ENCODE measurements at places on chromosomes 1 and 21.

DNA sequence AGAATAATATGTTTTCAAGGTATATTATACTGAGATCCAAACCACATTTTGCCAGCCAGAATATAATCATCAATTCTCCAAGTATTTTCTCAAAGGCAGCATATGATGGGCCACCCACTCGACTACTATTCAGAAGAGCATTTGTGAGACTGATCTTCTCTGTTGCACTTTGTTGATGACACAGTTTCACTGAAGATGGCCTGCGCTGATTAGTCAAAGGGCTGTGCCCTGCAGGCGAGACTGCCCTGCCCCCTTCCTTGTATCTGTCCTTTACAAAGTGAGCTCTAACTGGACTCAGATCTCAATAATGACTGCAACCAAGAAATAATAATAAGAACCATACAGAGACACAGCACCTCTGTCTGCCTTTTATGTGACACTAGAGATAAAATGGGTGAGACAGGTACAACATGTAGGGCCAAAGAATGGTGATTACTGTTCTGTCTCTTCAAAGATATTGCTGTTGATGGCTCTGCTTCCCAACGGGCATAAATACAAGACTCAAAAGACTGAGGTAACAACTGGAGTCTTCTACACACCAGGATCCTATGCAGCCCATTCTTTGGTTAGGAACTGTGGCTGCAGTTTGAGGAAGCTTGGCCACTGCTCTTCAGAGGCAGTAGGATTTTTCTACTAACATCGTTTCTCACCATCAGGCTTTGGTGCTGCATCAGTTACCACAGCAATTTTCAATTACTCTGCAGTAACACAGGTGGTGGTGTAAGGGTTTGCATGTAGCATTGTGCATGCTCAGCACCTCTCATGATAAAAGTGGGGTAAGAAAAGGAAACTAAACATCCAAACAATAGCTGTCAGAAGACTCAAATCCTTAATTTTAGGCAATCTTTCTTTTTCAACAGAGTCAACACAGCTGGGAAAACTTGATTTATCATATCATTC is 481.1 kb downstream of the PTBP2 start:
- DNase-seq = no peak

GRCh38 chr1:27113861-27114260 is 41.1 kb downstream of the SLC9A1 start:
- DNase-seq = no peak

DNA sequence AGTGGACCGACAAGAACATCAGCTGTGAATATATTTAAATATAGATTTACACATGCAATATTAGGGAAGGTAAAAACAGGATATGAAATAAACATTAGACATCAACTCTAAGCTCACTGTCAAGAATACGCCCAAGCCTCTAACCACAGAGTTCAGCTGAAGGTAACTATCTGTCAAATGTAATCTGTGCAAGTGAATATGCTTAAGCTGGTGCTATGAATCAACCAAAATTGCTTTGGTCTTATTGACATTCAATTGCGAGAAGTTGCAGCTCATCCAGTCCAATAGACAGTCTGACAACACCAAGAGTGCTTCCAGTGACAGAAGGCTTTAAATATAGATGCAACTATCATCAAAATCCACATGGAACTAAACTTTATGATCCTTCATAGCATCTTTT is 32.3 kb downstream of the USH2A start:
- no peak for DNase-seq

DNA sequence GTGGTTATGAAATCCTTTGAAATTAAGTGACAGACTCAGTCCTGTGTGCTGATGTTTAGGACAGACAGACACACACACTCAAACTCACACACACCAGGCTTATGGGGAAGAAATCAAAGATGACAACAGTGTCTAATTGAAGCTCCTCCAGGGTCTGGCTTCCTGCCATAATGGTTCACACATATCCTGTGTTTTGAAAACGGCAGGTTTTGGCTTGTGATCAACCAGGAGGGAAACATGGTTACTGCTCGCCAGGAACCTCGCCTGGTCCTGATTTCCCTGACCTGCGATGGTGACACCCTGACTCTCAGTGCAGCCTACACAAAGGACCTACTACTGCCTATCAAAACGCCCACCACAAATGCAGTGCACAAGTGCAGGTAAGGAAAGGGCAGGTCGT is 4.6 kb downstream of the MTARC1 start:
- DNase-seq = peak; percentile 85

DNA sequence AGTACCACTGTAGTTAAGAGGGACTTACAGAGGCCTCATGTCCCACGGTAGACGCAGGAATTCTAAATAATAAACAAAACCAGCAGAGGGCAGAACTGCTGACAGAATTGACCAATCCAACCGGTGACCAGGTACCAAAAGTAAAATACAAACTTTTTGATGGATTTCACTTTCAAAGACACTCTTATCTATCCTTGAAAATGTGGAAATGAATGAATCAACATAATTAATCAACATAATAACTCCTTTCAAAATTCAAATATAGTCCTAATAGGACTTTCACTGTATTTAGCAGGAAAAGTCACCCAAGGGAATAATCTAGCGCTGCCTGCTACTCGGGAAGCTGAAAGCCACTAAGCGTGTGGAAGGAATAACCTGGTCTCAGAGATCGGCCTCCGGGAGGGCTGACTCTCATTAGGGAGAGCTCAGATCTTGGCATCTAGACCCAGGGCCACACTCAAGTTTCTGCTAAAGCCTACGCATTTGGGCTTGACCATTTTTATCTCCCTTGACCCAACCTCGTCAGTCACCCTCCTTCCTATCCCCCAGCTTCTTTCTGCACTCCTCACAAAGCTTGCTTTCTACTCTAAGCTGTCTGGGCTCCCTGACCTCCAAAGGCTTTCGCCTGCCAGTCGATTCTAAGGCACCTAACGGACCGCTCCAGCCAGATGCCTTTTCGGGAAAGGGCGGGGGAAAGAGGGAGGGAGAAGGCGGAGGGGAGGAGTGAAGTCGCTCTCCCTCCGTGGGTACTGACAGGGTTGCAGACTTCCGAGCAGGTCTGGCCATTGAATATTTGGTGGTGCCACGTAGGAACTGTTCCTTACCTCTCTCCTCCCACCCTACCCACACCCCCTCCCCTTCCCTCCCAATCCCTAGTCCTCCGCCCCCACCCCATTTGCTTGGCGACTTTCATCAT is 1.6 kb downstream of the COL11A1 start:
- peak; percentile 44 for DNase-seq

DNA sequence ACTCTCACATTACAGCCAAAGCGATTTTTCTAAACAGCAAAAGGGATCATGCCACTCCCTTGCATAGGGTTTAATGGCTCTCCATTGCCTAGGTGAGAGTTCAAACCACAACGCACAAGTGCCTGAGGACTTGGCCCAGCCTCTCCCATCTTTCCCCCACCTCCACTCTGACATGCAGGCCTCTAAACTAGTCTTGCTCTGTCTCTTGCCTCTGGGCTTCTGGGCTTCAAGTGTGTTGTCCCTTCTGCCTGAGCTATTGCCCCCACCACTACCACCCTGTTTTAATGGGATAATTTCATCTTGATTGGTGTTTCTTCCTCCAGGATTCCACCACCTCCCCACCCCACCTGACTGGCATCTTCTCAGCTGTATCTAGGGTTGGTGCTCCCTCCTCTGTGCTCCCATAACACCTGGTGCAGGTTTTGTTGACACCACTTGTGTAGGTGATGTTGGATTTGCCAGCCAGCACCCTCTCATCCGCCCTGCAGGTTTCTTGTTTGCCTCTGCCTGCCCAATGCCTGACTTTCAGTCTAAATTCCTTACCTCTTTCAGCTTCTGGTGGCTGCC is 2.7 kb upstream of the ZBTB21 start:
- DNase-seq = no peak

- no peak for DNase-seq
Observed at GRCh38 chr1:229347528-229347927, 4.7 kb upstream of the CCSAP start.

GRCh38 chr1:88454781-88455180 is 229.3 kb upstream of the PKN2 start:
- DNase-seq = no peak

DNA sequence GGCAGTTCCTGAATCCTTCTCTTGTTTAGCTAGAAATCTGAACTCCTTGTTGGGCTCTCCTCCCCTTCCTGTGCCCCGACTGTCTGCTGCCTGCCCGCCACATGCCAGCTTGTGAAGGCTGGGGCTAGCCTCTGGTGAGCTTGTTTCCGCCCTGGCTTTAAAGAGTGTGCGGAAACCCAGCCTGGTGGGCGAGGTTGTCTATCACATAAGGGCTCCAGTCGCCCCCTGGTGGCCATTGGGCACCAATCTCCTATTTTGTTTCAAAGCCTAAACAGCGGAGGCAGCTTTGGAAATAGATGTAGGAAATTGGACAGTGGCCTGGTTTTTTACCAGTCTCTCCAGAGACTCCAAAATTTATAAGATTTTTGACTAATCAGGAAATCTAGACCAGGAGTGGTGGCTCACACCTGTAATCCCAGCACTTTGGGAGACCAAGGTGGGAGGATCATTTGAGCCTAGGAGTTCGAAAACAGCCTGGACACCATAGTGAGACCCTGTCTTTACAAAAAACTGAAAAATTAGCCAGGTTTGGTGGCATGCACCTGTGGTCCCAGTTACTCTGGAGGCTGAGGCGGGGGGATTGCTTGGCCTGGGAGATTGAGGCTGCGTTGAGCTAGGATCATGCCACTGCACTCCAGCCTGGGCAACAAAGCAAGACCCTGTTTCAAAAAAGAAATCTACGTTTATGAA is 9.8 kb downstream of the ATP8B2 start:
- peak; percentile 76 for DNase-seq

DNA sequence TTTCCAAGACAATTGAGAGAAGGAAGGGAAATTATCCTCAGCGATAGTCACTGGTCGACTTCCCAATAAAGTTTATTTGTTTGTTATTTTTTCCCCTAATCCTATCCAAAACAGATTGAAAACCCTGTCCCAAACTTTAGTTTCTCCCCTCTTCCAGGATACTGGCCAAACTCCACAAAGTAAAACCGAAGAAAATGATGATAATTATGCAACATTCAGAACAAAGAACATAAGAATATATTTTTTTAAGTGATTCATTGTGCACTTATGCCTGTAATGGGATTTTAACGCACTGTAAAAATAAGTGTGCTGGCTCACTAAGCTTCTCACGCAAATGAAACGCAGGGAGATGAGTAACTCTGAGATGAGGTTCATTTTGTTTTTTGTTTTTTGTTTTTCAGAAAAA is 6.0 kb downstream of the GLIS1 start:
- DNase-seq = no peak

DNA sequence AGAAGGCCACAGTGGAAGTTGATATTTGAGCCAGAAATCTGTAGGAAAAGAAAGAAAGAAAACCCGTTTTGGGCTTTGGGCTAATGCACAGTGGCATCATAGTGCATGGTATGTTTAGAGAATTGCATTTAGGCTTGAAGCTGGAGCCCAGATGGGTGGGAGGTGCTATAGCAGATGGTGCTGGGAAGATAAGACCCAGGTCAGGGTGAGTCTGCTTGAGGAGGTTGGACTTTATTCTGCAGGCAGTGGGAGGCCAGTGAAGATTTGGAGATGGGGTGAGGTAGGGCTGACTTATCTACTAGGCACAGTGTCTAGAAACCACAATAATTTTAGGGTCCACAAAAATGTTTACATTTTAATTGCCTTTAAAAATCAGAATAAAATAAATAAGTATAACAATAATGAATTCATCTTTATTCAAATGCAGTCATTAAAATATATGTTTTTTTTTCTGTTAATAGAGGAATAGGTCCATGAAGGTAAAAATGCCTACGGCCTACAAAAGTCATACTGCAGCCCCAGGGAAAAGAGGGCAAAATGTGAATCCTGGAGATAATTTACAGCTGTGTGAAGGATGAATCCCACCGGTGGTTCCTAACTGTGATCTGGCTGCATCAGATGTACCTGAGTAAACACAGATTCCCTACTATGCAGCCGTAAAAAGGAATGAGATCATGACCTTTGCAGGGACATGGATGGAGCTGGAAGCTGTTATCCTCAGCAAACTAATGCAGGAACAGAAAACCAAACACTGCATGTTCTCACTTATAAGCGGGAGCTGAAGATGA is 8.7 kb downstream of the DNAJC6 start:
- DNase-seq = no peak

DNA sequence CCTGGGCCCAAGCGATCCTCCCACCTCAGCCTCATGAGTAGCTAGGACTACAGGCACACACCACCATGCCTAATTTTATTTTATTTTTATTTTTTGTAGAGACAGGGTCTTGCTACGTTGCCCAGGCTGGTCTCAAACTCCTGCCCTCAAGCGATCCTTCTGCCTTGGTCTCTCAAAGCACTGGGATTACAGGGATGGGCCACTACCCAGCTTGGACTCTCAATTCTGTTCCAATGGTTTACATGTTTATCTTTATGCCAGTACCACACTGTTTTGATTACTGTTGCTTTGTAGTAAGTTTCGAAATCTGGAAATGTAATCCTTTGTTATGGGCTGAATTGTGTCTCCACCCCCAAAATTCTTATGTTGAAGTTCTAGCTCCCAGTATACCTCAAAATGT is 88.4 kb upstream of the TARDBP start:
- no peak for DNase-seq

DNA sequence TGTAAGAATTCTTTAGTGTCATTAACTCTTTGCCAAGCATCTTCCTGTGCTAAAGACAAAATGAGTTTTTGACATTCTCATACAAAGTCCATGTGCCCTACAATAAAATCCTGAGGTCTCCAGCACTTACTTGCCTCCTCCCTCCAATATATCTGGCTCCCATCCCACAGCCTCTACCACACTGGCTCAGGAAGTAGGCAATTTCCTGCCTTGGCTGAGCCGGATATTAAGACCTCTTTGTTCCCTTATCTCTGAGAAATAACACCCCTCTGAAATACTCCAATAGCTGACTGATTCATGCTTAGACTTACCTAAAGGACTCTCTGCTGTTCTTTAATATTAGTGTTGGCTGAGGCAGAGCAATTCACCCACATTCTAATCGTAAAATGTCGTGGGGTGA is 37.6 kb upstream of the GORAB start:
- peak; percentile 4 for DNase-seq

DNA sequence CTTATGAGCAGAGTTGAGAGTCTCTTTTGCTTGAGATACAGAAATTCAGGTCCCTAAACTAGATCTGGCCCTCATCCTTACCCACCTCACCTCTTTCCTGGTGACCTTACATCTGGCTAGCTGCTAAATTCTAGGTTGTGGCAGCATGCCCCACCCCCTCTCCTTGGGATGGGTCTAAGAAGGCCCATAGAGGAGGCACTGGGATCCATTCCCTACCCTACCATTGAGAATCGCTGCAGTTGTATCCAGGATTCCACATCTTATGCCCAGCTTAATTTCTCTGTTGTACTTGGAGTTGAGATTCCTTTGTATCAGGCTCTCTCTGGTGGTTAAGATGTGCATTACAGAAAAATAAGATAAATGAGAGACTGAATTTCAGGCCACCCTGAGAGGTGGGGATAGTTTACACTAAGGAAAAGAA is 9.5 kb upstream of the TMEM39B start:
- no peak for DNase-seq

DNA sequence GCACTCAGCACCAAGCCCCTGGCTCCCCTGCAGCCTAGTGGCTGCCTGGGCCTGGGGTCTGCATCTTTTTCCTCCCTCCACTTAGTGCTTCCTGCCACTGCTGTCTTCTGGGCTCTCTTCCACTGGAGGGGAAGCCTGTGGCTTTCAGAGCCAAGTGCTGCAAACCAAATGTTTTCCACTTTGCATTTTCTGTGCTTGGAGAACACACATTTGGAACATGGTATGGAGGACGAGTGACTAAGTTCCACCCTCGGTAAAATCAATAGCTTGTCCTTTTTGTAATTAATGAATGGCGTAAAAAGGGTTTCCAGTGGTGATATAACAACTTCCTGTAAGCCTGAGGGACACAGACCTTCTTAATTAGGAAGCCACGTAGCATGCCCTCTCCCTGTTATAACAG is 10.1 kb upstream of the GPR153 start:
- no peak for DNase-seq

- DNase-seq = no peak
Observed at GRCh38 chr1:178126741-178127185, 32.9 kb downstream of the RASAL2 start.

Measured in NCI-H1105 (cell line).